ENCODE measurements at places on chromosomes 3 and 15.

- no peak for DNase-seq
Observed at GRCh38 chr3:181487236-181487978, 224.3 kb upstream of the SOX2 start.

DNA sequence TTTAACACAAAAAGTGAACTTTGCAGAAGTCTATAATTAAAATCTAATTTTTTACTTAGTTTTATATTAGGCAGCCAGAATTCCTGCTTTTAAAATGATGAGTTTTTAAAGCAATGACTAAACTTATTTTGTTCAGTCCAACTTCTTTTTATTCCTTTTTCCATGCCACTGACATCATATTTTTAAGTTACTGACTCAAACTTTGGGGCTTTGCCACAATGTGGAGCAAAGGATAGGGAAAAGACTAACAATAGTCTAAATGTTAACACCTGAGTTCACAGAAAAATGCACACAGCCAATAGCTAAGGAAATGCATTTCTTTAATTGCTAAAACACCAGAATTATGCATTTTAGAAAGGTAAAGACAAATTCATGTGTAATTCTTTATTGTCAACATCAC is 647.6 kb upstream of the DPPA4 start:
- no peak for DNase-seq

DNA sequence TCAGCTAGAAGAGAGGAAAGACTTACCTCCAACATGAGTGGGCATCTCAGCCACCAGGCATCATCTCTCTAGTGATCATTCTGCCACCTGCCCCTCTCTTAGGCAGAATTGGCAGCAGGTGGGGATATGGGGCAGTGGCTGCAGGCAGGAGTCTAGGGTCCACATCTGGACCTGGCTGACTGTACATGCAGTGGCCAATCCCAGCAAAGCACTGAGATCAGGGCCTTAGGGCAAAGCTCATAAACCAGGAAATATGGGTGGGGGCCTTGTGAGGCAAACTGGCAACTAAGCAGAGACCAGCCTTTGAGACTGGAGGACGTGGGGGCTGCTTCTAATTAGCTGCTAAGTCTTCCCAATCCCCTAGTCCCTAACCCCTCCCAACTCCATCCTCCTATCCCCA is 12.9 kb downstream of the POMGNT2 start:
- DNase-seq = no peak

GRCh38 chr15:77625376-77625775 is 7.3 kb downstream of the LINGO1 start:
- no peak for DNase-seq

GRCh38 chr3:46289966-46290365 is 47.7 kb downstream of the CCR3 start:
- DNase-seq = no peak

GRCh38 chr3:189304465-189305351 is 132.9 kb downstream of the TPRG1 start:
- no peak for DNase-seq

DNA sequence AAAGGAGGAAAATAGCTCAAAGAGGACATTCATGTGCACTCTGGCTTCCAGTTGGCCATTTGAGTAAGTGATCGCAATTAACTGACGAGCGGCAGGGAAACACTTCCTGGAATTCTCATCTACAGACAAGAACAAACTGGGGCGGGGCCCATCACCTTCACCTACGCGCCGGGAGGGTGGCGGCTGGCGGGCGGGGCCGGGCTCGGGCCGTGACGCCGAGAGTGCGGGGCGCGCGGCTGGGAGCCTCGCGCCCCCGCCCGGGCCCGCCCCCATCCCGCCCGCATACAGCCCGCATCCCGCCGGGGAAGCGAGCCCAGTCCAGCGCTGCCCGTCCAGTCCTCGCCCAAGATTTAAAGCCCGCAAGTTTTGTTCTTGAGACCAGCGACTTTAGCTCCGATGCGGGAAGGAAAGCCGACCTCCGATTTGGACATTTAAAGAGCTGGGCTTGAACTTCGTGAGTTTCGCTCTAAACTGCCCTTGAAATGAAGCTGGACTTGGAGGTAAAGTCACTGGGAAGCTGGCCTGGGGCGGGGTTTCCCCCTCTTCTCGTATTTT is at the start of gene B3GNT5:
B3GNT5 (plus strand) TSS at position 281 of the 555 bp plus-strand sequence. CDS start 16,546 bp downstream, outside the sequence.
- DNase-seq = no peak

- DNase-seq = no peak
Observed at GRCh38 chr3:3281024-3281423, 101.5 kb upstream of the CRBN start.

- DNase-seq = no peak
Observed at GRCh38 chr3:113000691-113001090, 9.9 kb downstream of the GTPBP8 start.

DNA sequence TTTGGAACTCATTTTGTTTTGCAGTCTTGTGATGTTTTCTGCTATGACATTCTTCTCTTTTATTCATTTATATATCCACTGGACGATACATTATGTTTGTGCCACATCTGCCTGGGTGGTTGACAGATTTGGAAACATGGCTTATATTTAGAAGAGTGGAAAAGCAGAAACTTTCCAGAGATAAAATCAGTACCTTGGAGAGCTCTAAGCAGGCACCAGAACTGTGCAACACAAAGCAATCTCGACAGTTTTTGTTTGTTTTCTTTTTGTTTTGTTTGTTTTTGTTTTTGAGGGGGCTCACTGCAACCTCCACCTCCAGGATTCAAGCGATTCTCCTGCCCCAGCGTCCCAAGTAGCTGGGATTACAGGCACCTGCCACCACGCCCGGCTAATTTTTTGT is 45.5 kb downstream of the SYN2 start:
- DNase-seq = no peak

GRCh38 chr3:38579141-38579540 is 70.3 kb downstream of the SCN5A start:
- no peak for DNase-seq

DNA sequence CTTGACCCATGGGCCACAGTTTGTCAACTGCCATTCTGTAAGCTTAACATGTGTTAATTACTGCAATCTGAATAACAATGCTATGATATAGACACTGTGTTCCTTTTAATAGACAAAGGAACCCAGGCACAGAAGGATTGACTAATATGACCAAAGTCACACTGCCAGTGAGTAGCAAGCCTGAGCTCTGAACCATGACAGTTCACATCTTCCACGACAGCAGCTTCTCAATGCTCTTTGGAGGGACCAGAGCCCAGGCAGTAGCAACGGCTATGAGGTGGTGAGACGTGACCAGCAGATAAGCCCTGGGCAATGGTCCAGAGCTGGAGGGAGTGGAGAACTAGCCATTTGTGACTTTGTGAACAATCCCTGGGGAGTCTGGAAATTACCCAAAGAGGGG is 19.4 kb downstream of the CA12 start:
- DNase-seq = no peak

GRCh38 chr3:19945969-19946831 is 697 bp upstream of the RAB5A start:
- peak; percentile 4 for DNase-seq

DNA sequence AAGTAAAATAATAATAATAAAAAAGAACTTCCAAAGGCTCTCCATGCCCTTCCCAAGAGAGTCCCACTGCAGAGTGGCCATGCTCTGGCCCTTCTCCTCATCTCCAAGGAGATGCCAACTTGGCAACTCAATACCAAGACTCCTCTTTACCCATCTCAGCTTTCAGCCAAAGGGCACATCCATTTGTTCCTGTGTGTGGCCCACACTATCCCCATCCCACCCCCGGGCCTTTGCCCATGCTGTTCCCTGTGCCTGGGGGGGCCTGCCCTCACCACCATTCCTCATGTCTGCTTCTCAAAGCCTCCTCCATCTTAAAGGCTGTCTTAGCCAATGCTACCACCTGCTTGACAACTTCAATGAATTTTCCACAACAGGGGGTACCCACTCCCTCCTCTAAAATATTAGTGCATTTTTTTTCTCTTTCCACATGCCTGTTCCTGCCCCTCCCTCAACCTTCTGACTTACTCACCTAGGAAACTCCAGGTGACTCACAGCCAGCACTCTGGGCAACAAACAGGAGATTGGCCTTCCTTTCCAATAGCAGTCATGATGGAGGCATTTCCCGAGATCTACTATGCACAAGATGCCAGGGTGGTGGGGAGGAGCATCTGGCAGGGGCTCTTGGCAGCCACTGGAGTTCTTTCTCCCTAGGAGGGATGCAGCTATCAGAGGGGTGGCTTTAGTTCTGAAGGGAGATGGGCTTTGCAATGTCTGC is 109.4 kb upstream of the SMAD3 start:
- no peak for DNase-seq

DNA sequence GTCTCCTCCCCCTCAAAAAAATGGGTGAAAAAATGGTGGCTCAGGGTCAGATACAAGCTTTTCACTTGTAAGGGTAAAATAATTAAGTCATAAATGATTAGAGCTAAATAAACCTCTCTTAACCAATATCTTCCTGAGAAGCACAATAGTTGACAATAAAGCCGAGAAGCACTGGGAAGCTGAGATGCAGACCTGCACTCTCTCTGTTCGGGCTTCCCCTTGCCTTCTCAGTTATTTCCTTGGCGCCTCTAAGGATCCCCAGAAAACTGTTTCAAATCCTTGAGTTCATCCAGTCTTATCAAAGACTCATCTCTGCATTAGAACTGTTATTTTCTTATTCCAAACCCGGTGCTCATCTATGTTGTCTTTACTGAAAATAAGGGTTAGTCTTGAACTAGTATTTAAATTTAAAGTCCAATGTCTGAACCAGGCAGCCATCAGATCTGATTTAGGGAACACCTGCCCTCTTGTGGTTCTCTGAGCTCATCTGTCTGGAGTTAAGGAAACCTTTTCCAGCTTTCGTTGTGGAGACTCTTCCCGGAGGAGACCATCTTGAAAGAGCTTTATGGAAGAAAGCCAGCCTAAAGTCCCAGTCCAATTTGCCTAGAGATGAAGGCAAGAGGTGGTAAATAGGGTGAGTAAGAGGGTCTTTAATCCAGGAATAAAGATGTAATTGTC is 256.4 kb upstream of the MCTP2 start:
- no peak for DNase-seq

DNA sequence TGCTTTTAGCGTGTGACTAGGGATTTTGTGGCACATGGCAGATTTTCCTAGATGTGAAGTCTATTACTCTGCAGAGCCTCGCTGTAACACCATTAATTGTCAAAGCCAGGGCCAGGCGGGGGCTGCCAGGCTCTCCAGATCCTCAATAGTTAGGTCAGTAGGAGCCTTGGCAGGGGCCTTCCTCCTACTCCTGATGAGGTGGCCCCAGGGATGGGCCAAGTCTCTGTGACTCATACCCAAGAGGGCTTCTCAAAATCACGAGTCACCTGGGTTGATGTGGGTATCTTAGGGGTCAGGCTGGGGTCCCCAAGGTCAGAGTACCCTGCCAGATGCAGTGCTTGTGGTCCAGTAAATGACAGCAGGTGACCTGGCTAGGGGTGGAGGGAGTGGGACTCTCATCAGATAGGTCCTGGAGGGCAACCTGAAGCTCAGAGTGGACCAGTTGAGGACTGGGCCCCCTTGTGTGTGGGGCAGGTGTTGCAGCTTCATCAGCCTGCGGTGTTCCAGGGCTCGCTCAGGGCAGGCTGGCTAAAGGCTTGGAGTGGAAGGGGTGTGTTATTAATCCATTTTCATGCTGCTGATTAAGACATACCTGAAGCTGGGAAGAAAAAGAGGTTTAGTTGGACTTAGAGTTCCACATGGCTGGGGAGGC is 88.5 kb upstream of the MYZAP start:
- no peak for DNase-seq

- peak; percentile 44 for DNase-seq
Observed at GRCh38 chr3:31979001-31979697, 1.9 kb downstream of the OSBPL10 start.

GRCh38 chr3:183208260-183208659 is 44.8 kb upstream of the B3GNT5 start:
- no peak for DNase-seq

DNA sequence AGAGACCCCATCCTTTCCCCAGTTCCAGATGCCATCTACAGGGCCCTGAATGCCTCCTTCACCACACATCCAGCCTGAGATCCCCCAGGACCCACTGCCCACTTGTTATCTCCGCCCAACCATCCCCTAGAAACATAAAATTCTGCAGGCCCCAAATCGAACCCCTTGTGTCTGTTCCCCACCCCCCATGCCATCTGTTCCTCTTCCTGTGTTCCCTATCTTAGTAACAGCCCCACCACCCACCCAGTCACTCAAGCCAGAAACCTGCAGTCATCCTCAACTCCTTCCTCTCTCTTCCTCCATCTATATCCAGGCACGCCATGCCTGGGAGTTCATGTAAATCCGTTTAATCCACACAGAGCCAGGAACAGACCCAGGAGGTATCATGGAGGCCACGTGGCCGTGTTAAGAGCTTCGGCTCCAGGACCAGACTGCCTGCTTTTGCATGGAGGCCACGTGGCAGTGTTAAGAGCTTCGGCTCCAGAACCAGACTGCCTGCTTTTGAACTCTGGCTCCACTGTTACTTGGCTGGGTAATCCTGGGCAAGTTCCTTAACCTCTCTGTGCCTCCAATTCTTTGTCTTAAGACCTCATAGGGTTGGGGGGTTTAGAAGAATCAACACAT is 4.8 kb downstream of the CSRNP1 start:
- DNase-seq = no peak

DNA sequence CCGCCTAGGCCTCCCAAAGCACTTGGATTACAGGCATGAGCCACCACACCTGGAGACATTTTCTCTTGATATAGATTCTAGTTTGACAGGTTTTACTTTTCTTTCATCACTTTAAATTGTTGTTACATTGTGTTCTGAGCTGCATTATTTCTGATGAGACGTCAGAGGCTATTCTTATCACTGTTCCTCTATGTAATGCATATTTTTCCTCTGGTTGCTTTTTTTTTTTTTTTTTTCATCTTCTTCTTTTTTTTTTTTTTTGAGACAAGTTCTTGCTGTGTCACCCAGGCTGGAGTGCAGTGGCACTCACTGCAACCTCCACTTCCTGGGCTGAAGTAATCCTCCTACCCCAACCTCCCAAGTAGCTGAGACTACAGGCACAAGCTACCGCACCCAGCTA is 41.2 kb downstream of the TRA2B start:
- no peak for DNase-seq

DNA sequence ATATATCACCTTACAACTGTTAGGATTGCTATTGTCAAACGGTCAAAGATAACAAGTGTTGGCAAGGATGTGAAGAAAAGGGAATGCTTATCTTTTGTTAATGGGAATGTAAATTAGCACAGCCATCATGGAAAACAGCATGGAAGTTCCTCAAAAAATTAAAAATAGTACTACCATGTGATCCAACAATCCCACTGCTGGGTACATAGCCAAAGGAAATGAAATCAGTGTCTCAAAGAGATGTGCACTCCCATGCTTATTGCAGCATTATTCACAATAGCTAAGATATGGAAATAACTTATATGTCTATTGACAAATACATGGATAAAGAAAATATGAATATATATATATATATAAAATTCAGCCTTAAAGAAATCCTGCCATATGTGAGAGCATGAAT is 274.6 kb downstream of the EDEM1 start:
- no peak for DNase-seq

- no peak for DNase-seq
Observed at GRCh38 chr15:52370010-52370409, 74.4 kb upstream of the MYO5C start.

GRCh38 chr15:69035205-69035917 is 20.9 kb downstream of the NOX5 start:
- no peak for DNase-seq

GRCh38 chr3:165983284-165983683 is 146.1 kb upstream of the BCHE start:
- DNase-seq = no peak

GRCh38 chr15:44261007-44261706 is 27.4 kb upstream of the GOLM2 start:
- DNase-seq = no peak

All from GM06990 (cell line).